Midbrain (tissue), 1 donor: ENCODE measurements at places on chromosomes 11 and 22.

DNA sequence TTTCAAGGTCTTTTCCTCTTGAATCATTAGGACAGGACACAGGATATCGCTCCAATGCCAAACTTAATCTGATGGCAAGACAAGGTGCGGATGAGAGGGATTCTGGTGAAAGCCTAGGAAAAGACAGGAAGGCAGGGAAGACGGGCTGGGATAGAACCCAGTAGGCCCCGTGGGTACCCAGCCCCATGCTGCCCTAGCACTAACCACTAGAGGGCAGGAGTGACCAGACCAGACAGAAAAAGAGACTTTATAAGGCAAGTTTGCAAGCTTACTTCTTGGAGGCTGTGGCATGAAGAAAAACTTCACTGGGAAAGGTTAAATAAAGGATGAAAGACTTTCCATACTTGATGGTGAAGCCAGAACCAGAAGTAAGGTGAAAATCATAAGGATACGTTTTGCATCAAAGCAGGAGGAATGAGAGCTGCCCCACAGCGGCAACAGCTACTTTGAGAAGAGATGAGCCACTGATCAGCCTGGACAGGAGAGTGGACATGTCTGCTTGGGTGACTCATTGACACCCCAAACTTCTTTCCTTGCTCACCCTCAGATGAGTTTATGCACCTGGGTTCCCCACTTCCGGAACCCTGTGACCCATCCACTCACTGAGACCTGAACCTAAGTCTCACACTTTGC is 39.8 kb downstream of the SYN3 start:
- DNase-seq = peak; percentile 65

DNA sequence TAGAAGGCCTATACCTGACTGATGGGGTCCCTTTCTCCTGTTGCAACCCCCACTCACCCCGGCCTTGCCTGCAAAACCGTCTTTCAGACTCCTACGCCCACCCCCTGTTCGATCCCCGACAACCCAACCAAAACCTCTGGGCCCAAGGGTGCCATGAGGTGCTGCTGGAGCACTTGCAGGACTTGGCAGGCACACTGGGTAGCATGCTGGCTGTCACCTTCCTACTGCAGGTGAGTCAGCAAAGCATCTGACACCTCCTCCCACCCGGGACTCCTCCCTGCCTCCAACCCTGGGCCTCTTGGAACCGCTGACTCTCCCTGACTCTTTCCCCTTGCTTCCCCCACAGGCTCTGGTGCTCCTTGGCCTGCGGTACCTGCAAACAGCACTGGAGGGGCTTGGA is 1.2 kb downstream of the ROM1 start:
- no peak for DNase-seq

- no peak for DNase-seq
Measured at GRCh38 chr11:116422556-116422955, 350.2 kb downstream of the BUD13 start.

- peak; percentile 19 for DNase-seq
Measured at GRCh38 chr11:844693-845644, 2.3 kb downstream of the TSPAN4 start.

DNA sequence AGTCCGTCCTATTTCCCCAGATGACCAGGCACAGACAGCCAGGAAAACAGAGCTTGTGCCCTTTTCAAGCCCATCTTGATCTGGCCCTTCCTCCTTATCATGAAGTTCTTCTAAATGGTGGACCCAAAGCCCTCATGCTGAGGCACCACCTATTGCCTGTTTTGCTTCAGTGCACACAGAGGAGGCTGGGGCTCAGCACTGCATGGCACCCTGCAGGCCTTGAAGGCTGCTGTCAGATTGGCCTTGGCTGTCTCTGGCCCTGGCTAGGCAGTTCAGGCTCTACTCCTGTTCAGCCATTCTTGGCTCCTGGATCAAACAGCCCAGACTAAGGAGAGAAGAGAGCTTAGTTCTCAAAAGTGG is 49.2 kb downstream of the OTOG start:
- DNase-seq = no peak

- no peak for DNase-seq
Measured at GRCh38 chr11:14327116-14327515, 31.9 kb downstream of the RRAS2 start.

GRCh38 chr11:69587454-69588090 is 53.4 kb upstream of the CCND1 start:
- no peak for DNase-seq

DNA sequence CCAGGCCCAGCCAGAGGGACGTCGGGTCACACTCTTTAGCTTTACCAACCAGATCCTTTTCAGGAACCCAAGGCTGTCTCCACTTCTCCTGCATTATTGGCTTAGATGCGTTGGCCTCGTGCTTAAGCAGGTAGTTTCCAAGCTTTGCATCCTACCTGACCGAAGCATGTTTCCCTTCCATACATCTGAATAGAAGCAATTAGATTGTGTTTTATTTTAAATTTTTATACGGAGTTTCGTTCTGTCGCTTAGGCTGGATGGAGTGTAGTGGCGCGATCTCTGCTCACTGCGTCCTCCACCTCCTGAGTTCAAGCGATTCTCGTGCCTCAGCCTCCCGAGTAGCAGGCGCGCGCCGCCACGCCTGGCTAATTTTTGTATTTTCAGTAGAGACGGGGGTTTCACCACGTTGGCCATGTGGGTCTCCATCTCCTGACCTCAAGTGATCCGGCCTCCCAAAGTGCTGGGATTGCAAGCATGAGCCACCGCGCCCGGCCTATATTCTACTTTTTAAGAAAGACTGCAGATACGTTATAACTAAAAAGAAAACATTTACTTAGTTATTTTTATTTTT is 677 bp downstream of the DYNC2H1 start:
- no peak for DNase-seq

DNA sequence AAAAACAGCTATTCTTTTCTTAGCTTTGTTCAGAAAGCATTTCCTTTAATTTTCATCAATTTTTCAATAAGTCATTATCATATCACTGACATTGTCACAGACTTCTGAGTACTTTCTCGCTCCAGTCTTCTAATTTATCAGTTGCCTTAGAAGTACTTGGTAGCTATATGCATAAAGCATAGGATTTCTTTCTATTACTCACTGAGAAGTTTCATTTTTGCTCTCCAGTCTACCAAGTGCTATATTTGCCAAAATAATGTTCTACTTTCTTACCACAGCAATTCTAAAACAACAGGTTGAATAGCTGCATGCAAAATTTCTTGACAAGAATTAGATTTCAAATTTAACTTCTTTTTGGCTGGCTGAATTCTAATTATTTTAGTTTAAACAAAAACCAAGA is 116.3 kb downstream of the STK33 start:
- DNase-seq = no peak

GRCh38 chr11:66068154-66068821 is 1.8 kb upstream of the PACS1 start:
- DNase-seq = peak; percentile 49

GRCh38 chr11:35324981-35325380 is 94.4 kb downstream of the SLC1A2 start:
- no peak for DNase-seq

DNA sequence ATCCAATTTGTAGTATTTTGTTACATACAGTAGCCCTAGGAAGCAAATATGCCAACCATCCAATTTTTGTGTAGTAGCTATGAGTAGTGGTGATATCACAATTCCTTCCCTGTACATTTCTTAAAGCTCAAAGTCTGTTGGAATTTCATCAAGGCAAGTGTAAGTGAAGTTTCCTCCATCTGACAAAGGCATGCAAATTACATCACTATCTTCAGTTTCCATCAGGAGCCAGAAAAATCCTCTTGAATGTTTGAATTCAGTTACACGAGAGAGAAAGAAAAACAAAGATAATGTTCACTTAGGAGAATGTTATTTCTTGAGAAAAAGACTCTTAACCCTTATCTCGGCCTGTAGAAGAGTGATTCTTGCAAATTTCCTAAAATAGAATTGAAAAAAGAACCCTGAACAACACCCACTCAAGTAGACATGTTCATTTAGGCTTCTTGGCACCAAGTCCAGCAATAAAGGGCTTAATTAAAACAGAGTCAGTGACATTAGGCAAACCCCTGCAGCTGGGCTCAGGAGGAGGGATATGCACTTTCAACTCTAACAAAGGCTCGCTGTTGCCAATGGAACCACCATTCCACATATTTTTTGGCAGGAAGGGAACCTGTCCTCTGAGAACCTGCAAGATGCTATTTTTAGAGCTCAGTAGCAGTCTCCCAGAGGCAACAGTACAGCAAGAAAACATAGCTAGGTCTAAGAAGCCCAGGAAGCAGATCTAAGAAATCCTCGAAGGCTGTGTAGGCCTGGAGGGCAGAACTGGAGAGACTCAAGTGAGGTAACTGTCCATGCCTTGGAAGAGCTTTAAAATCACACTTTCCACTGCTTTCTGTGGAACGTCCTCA is 144.6 kb downstream of the CCDC81 start:
- no peak for DNase-seq

DNA sequence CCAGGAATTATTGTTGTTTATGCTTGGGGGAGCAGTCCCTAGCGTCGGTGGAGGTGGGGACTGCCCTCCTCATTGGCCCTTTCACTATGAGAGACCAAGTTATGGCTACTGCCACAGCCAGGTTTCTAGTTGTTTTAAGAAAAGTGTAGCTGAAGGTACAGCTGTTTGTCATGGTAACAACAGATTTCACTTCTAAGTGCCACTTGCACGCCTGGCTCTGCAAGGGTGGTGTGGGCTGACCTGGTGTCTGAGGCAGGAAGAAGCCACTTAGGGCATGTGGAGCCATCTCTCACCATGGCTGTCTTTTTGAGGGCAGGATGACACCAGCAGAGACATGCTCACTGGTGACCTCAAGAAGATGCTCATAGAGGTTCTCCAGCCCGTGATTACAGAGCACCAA is 46.3 kb upstream of the MPEG1 start:
- DNase-seq = no peak

DNA sequence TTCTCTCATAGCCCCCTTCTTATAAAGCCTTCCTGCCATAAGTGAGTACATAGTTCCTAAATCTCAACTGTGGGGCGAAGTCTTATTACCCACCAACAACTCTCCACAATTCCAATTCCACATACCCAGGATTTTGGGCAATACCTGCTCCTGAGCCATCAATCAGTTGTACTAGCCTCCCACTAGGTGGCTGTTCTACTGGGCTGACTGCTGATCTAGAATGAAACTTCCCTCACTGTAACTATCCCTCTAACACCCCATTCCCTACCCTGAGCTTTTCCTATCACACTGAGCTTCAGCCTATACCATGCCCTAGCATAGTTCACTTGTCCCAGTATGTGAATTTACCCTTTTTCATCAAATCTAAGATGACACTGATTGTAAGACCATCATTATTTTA is 52.5 kb downstream of the RRAS2 start:
- DNase-seq = no peak

GRCh38 chr11:72293910-72294615 is 50.1 kb upstream of the PHOX2A start:
- no peak for DNase-seq

DNA sequence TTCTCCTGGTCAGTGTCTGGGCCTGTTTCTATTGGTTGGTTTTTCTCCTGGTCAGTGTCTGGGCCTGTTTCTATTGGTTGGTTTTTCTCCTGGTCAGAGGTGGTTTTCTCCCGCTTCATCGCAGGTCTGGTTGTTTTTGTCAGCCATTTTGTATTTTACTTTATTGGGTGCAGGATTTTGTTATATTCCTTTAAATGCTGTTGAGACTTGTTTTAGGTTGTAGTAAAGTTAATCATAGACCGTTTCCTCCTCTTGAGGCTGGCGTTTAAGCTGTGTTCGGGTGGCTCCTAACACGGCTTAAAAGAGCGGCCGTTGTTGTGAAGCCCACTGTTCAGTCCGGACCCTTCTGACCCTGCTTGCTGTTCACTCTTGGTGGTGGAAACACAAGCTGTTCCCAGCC is 26.2 kb downstream of the ZBED4 start:
- no peak for DNase-seq

DNA sequence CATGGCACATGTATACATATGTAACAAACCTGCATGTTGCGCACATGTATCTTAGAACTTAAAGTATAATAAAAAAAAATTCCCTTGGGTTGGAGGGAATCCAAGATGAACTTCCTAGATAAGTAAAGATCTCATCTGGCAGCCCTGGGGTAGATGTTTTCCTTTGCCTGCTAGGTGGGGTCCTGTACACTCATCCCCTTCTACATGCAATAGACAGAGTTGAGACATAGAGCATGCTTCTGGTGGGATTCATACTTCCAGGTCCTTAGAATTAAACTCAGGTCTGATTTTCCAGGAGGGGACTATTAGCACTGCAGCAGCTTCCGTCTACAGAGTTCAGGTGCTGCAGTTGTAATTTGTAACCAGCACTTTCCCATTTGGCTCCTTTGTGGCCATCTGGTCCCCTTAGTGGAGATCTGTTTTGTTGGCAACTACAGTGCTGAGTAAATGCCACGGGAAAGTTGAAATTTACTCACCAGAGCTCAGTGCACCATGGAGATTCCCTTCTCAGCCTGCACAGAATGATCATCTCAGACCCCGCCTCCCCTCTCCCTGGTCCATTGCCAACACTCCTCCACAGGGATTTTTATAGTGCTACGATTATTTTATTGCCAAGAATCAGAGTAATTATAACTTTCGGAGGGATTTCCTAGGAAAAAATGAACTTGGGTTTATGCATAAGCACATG is 220.1 kb upstream of the E2F8 start:
- DNase-seq = peak; percentile 25

DNA sequence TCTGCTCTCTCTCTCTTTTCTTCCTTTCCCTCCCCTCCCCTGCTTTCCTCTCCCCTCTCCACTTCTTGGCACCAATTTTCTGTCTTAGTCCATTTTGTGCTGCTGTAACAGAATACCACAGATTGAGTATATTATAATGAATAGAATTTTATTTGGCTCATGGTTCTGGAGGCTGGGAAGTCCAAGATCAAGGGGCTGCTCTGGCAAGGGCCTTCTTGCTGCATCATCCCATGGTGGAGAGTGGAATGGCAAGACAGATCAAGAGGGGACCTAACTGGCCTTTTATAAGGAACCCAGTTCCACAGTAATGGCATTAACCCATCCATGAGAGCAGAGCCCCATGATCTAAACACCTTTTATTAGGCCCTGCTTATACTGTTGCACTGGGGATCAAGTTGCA is 44.5 kb downstream of the ST3GAL4 start:
- no peak for DNase-seq

- no peak for DNase-seq
Measured at GRCh38 chr11:118565051-118565450, 680 bp downstream of the IFT46 start.

- no peak for DNase-seq
Measured at GRCh38 chr11:62646825-62647608, 604 bp upstream of the GANAB start.

DNA sequence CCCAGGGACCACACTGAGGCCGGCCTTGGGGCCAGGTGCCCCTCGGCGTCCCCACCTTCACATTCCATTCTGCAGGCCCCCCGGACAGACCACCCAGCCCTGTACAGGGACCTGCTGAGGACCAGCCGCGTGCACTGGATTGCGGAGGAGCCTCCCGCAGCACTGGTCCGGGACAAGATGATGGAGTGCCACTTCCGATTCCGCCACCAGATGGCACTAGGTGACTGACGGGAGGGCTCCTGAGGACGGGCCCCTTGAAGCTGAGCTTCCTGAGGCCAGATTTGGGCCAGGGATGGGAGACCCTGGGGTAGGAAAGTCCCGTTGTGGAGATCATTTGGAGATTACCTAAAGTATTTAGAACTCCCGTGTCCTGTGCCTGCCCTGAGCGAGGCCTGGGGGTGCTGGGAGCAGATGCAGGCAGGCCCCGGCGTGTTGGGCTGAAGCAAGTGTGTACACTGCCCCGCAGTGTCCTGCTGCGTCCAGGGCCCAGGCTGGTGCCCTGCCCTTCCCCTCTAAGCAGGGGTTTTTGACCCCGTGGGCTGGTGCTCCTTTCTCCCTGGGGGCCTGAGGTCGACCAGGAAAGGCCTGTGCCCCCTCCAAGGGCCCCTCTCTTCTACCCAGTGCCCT is 20.0 kb downstream of the TRMU start:
- DNase-seq = peak; percentile 62

- DNase-seq = no peak
Measured at GRCh38 chr11:34647532-34647931, 26.6 kb downstream of the EHF start.
